ENCODE measurements at places on chromosomes 16 and 17.

GRCh38 chr17:41343029-41343428 is 7.6 kb downstream of the KRT33A start:
- DNase-seq = no peak

DNA sequence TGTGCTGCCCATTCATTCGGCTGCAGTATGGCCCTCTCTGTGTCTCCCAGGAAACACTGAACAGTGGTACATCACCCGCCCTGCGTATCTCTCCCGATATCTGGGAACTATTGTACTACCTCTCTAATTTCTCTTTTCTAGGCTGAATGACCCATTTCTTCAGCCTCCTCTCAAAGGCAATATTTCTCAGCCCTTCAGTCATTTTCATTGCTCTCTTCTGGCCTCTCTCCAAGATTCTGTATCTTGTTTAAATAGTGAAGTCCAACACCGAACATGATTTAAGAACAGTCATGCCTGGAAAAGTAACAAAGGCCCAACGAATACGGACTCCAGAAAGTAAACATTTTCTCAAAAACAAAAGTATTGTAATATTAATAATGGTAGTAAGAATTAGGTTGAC is 220.1 kb downstream of the ZFHX3 start:
- DNase-seq = no peak

- DNase-seq = peak; percentile 52
Observed at GRCh38 chr17:58336456-58337209, 8.0 kb upstream of the TSPOAP1 start.

GRCh38 chr16:3652373-3653195 is 1.9 kb upstream of the DNASE1 start:
- DNase-seq = no peak

- DNase-seq = no peak
Observed at GRCh38 chr17:45581860-45582259, 91.3 kb upstream of the PLEKHM1 start.

DNA sequence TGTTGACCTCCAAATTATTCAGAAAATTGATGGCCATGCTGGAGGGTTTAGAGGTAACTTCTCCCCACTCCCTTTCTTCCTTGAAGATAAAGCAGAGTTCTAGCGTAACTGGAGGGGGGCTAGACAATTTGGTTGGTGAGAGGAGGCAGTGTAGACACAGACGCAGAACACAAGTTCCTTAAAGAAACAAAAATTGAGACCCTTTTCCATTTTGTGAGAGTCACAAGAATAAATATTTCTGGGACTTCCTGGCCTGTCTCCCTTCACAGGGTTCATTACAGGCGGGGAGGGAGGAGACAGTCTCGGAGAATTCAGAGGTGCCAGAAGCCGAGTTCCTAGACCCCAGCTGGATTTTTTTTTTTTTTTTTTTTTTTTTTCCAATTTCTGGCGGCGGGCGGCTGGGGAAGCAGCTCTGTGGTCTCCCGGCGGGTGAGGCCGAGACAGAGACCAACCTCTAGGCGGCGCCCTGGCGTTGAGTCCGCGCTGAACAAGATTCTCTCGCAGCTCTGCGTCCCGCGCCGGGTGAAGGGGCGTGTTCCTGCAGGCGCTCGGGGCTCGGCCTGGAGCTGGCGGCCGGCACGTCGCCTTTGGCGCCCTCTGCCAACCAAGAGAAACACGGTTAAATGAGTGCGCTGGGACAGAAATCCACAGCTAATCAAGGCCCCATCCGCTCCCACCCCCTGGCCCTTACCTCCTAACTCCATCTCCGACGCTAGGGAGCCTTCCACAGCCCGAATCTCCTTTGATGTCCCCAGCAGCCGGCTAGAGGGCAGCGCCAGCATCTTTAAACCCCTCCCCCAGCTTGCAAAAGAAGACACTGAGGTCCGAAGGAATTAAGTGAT is 10.2 kb upstream of the HOXB9 start:
- peak; percentile 87 for DNase-seq

DNA sequence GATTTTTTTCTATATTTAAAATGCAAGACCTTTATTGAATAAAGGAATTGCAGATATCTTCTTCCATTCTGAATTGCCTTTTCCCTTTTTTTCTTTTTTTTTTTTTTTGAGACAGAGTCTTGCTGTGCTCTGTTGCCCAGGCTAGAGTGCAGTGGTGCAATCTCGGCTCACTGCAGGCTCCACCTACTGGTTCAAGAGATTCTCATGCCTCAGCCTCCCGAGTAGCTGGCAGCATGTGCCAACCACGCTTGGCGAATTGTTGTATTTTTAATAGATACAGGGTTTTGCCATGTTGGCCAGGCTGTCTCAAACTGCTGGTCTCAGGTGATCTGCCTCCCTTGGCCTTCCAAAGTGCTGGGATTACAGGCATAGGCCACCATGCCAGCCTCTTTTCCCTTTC is 151.5 kb downstream of the CEP112 start:
- DNase-seq = no peak

GRCh38 chr16:65124212-65124548 is 2.3 kb upstream of the CDH11 start:
- no peak for DNase-seq

DNA sequence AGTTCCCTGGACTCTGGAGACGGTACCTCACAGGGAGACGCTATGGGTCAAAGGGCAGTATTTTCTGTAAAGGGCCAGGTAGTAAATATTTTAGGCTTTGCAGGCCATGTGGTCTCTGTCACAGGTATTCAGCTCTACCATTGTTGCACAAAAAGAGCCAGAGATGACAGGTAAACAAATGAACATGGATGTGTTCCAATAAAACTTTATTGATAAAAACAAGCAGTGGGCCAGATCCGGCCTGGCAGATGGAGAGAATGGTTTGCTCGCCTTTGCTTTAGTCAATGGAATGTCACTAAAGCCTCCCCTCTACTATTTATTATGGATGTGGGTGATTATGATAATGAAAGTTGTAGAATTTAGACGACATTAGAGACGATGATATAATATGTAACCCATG is 8.9 kb upstream of the SLC5A11 start:
- DNase-seq = no peak

DNA sequence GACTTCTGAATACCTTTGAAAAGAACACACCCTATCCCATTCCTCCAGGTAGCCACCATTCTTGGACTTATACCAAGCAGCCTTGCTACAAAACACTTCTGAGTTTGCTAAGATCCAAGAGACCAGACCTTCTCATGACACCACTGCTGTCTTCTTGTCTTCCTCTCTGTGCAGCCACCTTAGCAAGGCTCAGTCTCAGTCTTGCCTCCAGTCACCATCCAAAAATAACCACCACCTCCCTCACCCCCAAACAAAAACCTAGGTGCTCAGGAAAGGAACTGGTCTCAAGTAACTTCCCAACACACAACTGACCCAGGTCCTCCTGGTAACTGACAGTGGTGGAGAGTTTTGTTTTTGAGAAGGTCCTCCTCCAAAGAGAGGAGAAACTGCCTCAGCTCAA is 90.9 kb upstream of the CORO6 start:
- DNase-seq = no peak

DNA sequence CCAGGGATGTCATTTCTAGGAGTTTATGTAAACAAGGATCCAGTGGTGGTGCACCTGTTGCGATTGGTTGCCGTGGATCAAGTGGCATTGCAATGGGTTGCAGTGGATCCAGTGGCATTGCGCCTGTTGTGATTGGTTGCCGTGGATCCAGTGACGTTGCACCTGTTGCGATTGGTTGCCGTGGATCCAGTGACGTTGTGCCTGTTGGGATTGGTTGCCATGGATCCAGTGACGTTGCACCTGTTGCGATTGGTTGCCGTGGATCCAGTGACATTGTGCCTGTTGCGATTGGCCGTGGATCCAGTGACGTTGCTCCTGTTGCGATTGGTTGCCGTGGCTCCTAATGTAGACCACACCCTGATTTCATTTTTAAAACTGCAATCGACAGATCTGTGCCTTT is 56.2 kb upstream of the CRISPLD2 start:
- no peak for DNase-seq

DNA sequence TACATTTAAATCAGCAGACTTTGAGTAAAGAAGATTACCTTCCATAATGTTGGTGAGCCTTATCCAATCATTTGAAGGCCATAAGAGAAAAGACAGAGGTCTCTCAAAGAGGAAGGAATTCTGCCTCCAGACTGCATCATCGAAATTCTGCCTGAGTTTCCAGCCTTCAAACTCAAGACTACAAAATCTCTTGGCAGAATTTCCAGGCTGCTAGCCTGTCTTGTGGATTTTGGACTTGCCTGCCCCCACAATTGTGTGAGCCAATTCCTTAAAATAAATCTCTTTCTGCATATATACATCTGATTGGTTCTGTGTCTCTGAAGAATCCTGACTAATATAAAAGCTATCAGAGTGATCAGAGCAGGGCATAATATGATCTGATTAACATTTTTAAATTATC is 216.6 kb upstream of the CPHXL start:
- DNase-seq = no peak

DNA sequence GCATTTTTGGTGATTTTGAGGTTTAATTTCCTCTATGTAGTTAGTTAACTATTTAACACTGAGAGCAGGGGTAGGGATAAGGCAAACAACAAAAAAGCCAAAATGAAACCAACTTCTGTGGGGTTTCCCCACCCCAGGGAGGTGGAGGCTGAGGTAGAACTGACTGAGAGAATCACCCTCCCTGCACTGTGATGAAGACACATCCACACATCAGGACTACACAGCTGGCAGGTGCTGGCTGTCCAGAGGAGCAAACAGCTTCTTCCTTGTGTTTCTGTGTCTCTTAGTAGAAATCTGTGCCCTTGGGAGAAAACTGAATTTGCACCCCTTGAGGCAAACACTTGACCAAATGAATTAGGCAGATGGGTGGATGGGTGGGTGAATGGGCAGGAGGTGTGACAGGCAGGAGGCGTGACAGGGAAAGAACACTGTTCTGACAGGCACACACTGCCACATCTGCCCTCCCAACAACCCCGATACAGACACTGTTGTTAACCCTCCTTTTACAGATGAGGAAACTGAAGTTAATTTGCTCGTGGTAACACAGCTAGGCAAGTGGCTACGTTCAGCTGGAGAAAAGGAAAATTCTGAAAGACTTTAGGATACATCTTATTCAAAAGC is 62.9 kb upstream of the AMZ2 start:
- DNase-seq = peak; percentile 49

- DNase-seq = no peak
Observed at GRCh38 chr17:49445591-49445990, 30.9 kb upstream of the PHB1 start.
